ENCODE measurements at places on chromosomes 12 and 14.

DNA sequence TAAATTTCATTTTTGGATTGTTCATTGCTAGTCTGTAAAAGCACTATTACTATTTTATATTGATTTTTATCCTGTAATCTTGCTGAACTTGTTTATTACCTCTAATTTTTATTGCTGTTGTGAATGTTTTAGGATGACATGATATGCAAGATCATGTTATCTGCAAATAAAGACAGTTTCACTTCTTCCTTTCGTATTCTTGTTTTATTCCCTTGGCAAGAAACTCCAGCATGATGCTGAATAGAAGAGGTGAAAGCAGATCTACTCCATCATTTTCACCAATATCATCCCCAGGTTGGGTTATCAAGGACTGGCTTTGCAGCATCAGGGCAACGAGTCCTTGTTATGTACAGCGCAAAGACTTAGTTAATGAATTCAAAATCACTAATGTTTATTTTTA is 2.7 kb upstream of the CLECL1 start:
- H3K36me3 ChIP-seq: no peaks in the 10 kb centered on the region
- no peaks in the 10 kb centered on the region for H3K4me1 ChIP-seq
- no peak for DNase-seq
- H3K27ac ChIP-seq: no peak overlapping the region

DNA sequence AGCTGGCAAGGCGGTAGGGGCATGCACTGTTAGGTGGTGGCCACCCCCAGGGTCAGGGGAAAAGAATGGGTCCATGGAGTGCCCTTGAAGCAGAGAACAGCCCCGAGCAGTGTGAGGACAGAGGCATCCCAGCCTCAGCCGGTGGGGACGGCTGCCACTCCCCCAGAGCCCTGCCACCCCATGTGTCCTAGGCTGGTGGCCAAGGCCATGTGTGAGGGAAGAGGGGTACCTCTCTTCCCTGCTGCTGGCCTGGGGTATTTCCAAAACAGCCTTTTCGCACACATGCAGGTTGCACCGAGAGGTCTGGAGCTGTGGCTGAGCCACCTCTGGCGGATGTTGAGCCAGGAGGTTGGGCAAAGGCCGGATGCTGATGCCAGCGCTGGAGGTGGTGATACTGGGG is 19.9 kb downstream of the RFLNA start:
- no peak overlapping the region for H3K4me3 ChIP-seq
- peaks cover 8% of the 10 kb centered on the region for H3K36me3 ChIP-seq
- DNase-seq: no peak
- peaks cover 16% of the 10 kb centered on the region for H3K27me3 ChIP-seq
- peaks cover 22% of the 10 kb centered on the region for H3K4me1 ChIP-seq

GRCh38 chr14:101028971-101029667 is 125.6 kb upstream of the RTL1 start:
- no peak overlapping the region for H3K4me3 ChIP-seq
- H3K27me3 ChIP-seq: no peaks in the 10 kb centered on the region
- H3K27ac ChIP-seq: no peak overlapping the region
- H3K36me3 ChIP-seq: no peaks in the 10 kb centered on the region

- H3K4me3 ChIP-seq: peak overlapping the region; percentile 21
- no peak overlapping the region for H3K27ac ChIP-seq
- H3K36me3 ChIP-seq: no peaks in the 10 kb centered on the region
- peaks cover 23% of the 10 kb centered on the region for H3K4me1 ChIP-seq
Measured at GRCh38 chr12:113782873-113783272, 183.3 kb downstream of the RBM19 start.

DNA sequence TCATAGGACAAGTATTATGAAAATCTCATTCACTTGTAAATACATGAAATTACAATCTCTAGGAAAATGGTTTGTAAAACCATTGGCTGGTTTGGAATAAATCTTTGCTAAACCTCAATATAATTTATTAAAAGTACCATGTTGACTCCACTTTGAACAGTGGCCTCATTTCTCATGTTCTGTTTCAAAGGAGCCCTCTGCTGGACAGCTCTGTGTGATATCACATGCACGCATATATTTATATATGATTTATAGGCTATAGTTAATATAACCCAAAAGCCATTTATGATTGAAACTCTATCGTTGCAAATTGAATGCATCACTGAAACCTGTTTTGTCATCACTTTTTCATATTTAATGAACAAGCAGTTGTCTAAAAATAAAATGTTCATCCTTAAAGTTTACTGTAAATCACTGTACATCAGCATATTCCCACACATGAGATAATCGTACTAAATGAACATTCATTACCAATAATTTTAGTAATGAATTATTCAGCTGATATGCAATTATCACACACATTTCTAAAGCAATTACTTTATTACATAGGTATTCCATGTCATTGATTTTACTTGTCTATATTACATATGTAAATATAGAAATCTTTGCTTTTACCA is 493.8 kb downstream of the NPAS3 start:
- H3K36me3 ChIP-seq: no peaks in the 10 kb centered on the region
- H3K4me3 ChIP-seq: no peak overlapping the region
- H3K27ac ChIP-seq: no peak overlapping the region
- H3K4me1 ChIP-seq: peaks cover 8% of the 10 kb centered on the region
- DNase-seq: no peak
- H3K27me3 ChIP-seq: no peaks in the 10 kb centered on the region

- H3K27ac ChIP-seq: no peak overlapping the region
- H3K4me1 ChIP-seq: no peaks in the 10 kb centered on the region
- no peak overlapping the region for H3K4me3 ChIP-seq
- DNase-seq: no peak
Measured at GRCh38 chr12:33967760-33968159, 54.5 kb upstream of the ALG10 start.

Data from type B pancreatic cell (in vitro differentiated cells).